ENCODE measurements at places on chromosomes 7 and 10.

GRCh38 chr10:130038611-130039109, 72.0 kb downstream of the C10orf143 start:
- no peaks in the 10 kb centered on the region for H3K36me3 ChIP-seq
- H3K27me3 ChIP-seq, result peaks cover 33% of the 10 kb centered on the region
- no peak for ATAC-seq
- H3K27ac ChIP-seq, result no peak overlapping the region
- H3K4me1 ChIP-seq, result no peaks in the 10 kb centered on the region

DNA sequence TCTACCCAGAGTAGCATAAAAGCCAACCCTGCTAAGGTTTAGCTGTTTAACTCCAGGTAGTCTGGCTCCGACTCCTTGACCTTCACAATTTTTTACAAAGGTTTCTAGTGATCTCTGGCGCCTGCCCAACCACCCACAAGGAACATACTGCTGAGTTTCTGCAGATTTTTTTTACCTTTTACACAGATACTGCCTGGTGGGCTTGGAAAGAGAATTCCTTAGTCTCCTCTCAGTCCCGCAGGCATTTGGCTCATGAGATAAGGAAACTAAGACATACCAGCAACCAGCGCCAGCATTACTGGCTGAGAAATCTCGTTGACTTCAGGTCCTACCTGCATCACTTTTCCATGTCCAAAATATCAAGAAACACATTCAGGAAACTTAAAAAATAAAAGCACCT, 51.1 kb upstream of the LYZL1 start:
- H3K4me1 ChIP-seq, result no peaks in the 10 kb centered on the region
- H3K27ac ChIP-seq, result no peak overlapping the region
- no peaks in the 10 kb centered on the region for H3K36me3 ChIP-seq
- no peaks in the 10 kb centered on the region for H3K27me3 ChIP-seq
- H3K4me3 ChIP-seq, result no peak overlapping the region
- no peak for ATAC-seq

DNA sequence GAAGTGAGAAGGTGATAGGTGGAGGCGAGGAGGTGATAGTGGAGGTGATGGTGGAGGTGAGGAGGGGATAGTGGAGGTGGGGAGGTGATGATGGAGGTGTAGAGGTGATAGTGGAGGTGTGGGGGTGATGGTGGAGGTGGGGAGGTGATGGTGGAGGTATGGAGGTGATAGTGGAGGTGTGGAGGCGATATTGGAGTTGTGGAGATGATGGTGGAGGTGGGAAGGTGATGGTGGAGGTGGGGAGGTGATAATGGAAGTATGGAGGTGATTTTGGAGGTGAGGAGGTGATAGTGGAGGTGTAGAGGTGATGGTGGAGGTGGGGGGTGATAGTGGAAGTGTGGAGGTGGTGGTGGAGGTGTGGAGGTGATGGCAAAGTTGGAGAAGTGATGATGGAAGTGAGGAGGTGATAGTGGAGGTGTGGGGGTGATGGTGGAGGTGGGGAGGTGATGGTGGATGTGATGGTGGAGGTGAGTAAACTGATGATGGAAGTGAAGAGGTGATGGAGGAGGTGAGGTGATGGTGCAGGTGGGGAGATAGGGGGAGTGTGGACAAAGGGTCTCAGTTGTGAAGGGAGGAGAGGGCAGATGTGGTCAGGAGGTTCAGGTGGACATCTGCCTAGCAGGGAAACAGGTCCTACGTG, 36.6 kb downstream of the ADCY1 start:
- peaks cover 45% of the 10 kb centered on the region for H3K27me3 ChIP-seq
- no peak overlapping the region for H3K27ac ChIP-seq
- H3K4me3 ChIP-seq, result no peak overlapping the region

- peaks cover 9% of the 10 kb centered on the region for H3K27me3 ChIP-seq
- ATAC-seq, result no peak
- H3K36me3 ChIP-seq, result no peaks in the 10 kb centered on the region
- no peaks in the 10 kb centered on the region for H3K4me1 ChIP-seq
These were observed 62.1 kb upstream of the AQP1 start for GRCh38 chr7:30849565-30849964.

GRCh38 chr10:78552261-78552811, 516.4 kb upstream of the ZMIZ1 start:
- peaks cover 50% of the 10 kb centered on the region for H3K27me3 ChIP-seq
- ATAC-seq, result no peak
- H3K4me1 ChIP-seq, result no peaks in the 10 kb centered on the region
- H3K27ac ChIP-seq, result no peak overlapping the region
- no peaks in the 10 kb centered on the region for H3K36me3 ChIP-seq
- H3K4me3 ChIP-seq, result no peak overlapping the region

- peaks cover 14% of the 10 kb centered on the region for H3K27me3 ChIP-seq
- ATAC-seq, result no peak
- no peak overlapping the region for H3K4me3 ChIP-seq
- H3K4me1 ChIP-seq, result peaks cover 1% of the 10 kb centered on the region
- no peaks in the 10 kb centered on the region for H3K36me3 ChIP-seq
These were observed 104.8 kb downstream of the EMX2 start for GRCh38 chr10:117647306-117647705.

DNA sequence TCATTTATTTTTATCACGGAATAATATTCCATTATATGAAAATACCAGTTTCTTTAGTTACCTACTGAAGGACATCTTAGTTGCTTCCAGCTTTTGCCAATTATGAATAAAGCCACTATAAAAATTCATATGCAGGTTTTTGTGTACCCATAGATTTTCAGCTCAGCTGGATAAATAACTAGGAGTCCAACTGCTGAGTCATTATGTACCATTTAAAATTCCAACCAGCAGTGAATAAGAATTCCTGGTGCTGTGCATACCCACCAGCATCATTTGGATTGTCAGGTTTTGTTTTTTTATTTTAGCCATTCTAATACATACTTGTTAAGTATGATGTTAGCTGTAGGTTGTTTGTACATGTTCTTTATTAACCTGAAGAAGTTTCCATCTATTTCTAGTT, 14.5 kb downstream of the FAM24B start:
- no peak for ATAC-seq
- no peak overlapping the region for H3K4me3 ChIP-seq
- peaks cover 30% of the 10 kb centered on the region for H3K36me3 ChIP-seq
- no peaks in the 10 kb centered on the region for H3K27me3 ChIP-seq

GRCh38 chr10:129120441-129120840, 346.6 kb upstream of the MGMT start:
- no peaks in the 10 kb centered on the region for H3K4me1 ChIP-seq
- no peaks in the 10 kb centered on the region for H3K36me3 ChIP-seq
- no peaks in the 10 kb centered on the region for H3K27me3 ChIP-seq
- H3K4me3 ChIP-seq, result no peak overlapping the region
- ATAC-seq, result no peak

Data from stimulated activated memory B cell treated with anti-CD40 and anti-IgM and Interleukin-4, amounts not matched to agents 10 μg/mL and 1 μg/mL and 100 μg/mL, for 72 hours (primary cell).